ENCODE measurements at places on chromosomes 16 and 17.
A peak's percentile ranks its signal among the peaks of the same experiment; 100 is the strongest.

DNA sequence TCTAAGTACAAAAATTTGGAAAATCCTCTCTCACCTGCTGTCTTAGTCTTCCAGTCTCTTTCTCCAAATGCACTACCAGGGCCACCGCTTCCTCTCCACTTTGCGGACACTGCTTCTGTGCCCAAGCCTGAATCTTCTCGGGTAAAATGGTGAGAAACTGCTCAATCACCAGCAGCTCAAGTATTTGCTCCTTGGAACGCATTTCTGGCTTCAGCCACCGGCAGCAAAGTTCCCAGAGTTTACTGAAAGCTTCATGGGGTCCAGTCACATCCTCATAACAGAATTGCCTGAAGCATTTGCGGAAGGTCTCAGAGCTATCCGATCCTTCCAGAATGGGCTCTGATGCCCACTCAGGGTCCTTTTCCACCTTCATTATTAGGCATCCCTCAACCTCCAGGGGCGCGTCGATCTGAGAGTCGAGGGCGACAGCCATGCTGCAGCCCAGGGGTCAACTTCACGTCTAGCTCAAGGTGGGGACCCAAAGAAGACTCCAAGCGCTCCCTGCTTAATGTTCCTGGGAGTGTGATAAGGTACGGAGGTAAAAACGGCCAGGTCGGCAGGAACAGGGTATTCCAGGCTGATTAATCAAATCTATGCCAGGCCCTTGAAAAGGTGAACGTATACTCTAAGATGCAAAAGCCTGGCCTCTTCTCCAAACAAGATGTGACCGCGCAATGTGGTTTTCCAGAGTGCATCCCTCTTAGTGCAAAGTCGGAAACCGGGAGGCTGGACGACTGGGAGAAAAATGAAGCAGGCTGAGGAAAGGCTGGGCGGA lies 763 bp downstream of the ZKSCAN2 start:
- DNase-seq, result no peak

DNA sequence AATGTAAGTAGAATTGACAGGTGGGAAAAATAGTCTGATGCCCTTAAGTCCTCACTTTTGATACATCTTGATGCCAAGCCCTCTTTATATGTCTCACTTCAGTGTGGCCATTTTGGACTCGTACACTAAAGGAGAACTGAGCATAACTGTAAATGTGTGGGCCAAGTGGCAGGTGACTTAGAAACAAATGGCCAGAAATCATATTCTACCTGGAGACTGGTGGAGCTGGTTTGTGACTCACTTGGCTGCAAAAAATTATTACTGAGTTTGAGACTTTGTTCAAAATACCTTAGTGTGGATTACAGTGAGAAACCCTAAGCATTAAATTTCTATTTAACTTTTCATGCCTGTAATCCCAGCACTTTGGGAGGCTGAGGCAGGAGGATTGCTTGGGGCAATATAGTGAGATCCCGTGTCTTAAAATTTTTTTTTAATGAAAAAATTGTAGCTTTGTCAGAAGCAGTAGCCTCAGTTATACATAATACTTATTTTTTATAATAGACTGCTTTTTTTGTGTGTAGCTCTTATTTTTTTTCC lies 5.0 kb downstream of the HAPSTR1 start:
- DNase-seq, result no peak

DNA sequence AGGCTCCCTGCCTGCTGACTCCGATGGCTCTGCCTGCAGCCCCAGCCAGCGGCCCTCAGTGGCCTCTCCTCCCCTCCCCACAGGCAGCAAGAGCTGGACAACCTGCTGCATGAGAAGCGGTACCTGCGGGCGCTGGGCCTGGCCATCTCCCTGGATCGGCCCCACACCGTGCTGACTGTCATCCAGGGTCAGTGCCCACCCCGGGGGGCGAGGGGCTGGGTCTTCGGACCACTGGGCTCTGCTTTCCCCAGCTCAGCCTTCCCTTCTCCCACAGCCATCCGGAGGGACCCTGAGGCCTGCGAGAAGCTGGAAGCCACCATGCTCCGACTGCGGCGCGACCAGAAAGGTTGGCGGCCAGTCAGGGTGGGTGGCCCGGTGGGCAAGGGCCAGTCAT lies 3.4 kb downstream of the NOXO1 start:
- no peak for DNase-seq

- no peak for DNase-seq
These were observed 7.5 kb downstream of the MARCHF10 start for GRCh38 chr17:62800585-62800984.

GRCh38 chr17:33284022-33284421 lies 9.1 kb downstream of the ASIC2 start:
- DNase-seq, result peak; percentile 68

DNA sequence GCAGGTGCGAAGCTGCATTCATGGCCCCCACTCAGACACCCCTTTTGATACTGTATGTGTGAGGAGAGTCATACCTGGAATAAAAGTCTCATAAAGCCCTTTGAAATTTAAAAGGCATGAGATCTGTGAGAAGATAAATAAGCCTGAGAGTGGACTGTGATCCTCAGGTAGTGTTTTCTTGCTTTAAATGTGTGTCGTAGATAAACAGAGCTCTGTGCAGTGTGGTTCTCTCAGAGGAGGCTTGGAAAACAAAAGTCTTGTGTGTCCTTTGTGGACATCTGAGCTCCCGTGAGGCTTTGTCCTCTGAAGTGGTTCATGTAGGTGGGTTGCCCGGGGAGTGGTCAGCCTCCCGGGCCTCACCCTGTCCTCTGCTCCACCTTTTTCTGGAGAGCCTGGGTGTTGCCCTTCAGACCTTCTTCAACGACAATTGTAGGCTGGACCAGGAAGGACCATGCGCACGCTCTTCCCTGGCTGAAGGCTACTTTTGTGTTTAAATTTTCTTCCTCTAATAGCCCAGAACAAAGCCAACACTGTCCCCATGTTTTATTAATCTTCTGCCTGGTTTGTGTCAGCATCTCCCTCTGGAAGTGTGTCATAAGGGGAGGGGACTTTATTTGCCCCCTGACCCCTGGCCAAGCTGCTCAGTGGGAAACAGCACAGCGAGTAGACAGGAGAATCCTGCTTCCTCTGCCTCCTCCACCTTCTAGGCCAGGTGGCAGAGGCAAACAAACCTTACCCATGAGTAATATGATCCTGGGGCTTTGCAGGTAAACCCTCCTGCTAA lies 151.2 kb downstream of the MSI2 start:
- no peak for DNase-seq

DNA sequence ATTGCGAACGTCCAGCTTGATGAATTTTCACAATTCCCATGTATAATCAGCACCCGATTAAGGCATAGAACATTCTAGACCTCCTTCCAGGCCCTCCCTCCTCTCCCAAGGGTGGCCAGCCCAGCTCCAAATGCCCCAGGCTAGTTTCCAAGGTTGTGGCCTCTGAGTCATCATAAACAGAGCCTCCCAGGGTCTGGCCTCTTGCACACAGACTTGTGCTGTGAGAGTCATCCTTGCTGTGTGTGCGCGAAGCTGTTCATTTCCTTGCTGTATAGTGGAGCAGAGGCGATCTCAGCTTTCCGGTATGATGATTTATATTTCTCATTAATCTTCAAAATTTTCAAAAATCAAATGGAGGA lies 20.5 kb upstream of the JPH3 start:
- peak; percentile 87 for DNase-seq

DNA sequence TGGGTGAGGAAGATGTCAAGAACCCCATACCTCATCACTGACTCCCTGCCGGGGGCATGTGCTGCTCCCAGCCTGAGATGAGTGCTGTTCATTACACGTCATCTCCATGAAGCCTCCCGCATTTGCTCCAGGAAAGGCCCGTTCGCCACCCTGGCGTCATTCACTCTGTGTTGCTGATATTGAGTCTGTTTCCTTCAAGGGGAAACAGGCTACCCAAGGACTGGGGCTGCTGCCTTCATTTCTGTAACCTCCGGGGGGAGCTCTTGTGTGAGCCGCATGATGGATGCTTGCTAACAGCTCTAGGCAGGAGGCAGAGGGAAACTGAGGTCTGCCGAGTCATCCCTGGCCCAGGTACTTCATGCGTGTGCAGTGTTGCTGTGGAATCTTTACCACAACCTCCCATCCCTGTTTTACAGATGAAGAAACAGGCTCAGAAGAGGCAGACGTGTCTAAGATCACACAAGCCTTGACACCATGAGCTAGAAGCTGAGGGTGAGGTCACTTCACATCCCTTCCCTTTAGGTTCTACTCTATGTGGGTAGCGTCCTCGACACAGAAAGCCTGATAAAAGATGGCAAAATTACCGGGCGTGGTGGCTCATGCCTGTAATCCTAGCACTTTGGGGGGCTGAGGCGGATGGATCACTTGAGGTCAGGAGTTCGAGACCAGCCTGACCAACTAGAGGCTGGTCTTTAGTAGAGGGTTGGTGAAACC lies 3.5 kb upstream of the ARMC5 start:
- DNase-seq, result no peak

DNA sequence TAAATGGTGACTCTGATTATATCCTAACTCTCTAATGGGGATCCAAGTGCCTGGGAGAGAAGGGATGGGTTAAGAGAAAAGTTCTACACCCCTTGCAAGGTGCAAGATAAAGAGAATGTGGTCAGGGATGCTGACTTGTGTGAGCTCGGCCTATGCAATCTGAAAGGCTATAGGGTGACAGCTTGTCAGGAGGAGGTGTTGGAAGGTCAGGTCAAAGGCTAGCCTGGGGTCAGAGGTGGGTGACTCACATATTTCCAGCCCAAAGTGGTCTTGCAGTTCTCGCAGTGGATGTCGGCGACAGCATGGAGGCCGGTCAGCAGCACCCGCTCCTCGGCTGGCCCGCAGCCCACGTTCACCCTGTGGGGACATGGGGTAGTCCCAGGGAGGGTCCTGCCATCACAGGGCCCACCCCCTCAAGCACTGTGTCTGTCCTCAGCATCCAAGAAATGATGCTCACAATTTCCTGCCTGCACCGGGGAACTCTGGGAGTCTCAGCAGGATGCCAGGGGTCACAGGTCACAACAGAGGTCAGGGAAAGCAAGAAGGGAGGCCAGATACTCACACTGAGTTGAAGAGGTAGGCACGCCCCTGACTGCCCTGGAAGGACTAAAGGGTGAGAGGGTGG lies 1.4 kb downstream of the YPEL3 start:
- no peak for DNase-seq

DNA sequence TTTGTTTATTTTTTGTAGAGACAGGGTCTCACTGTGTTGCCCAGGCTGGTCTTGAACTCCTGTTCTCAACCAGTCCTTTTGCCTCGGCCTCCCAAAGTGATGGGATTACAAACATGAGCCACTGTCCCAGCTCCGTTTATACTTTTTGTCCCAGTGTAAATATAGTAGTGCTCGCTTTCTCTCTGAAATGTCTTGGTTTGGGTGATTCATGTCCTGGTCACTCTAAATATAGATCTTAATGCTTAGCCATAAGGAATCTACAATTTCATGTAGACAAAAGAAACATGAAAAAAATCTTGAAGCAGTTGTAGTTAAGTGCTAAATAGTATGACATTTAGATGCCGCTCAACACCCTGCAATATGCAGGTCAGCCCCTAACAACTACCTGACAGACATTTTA lies 126.9 kb downstream of the KATNIP start:
- no peak for DNase-seq

DNA sequence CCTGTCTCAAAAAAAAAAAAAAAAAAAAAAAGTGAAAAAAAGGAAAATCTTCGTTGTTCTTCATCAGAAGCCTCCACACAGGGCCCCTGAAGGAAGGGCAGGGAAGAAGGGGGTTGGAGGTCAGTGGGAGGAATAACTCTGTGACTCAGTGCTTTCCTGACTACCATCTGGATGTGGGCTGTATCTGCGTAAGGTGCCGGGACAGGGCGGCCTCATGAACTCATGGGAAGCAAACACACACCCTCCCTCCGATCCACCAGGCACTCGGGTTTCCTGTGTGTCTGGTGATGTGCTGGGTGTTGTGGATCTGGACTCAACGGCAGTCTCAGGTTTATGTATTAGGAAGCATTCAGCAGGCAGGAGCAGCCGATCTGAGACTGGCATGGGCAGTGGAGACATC lies 691.6 kb downstream of the WWOX start:
- DNase-seq, result no peak

DNA sequence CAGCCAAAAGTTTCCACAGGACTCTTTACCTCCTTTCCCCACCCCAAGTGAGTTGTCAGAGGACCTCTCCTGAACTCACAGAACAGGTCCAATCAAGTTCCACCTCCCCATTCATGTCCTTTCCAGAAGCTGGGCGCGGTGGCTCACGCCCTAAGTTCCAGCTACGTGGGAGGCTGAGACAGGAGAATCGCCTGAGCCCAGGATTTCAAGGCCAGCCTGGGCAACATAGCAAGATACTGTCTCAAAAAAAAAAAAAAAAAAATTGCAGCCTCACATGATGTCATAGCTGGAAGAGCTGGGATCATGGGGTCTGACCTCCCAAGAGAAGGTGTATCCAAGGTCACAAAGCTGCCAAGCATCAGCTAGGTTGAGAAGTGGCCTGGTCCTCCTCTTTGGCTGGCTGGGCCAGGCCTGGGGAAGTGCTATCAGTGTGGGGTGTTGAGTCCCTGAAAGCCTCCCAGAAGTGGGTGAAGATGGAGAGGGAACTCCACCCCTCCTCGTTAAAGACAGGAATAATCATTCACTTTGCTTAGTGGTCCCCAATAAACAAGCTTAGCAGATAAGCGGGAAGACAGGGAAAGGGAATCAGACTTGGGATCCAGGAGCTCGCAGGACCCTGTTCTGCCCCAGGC lies 5.5 kb upstream of the MNT start:
- DNase-seq, result no peak

- DNase-seq, result no peak
These were observed 7.5 kb downstream of the SLC16A3 start for GRCh38 chr17:82236142-82236971.

DNA sequence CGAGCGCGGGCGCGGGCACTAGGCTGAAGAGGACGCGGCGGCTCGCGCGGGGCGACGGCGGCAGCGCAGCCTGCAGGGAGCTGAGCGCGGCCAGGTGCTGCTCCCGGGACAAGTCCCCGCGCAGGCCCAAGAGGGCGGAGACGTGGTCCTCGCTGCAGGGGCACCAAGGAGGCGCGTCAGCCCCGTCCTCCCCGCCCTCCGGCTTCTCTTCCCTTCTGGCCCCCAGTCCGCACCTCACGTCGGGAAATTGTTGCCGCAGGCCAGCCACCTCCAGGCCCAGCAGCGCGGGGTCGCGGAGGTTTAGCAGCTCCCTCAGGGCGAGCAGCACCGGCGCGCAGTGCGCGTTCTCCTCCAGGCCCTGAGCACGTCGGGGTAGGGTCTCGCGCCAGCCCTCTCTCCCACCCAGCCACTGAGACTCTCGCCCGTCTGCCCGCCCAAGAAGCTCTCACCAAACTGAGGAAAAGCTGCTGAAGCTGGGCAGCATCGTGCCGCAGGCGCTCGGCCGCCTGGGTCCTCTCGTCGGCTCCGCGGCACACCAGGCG lies 761 bp upstream of the MATCAP1 start:
- DNase-seq, result no peak
